IPS-NIHi11 (cell line): ENCODE measurements at places on chromosomes 7 and 10.
A peak's percentile ranks its signal among the peaks of the same experiment; 100 is the strongest.

DNA sequence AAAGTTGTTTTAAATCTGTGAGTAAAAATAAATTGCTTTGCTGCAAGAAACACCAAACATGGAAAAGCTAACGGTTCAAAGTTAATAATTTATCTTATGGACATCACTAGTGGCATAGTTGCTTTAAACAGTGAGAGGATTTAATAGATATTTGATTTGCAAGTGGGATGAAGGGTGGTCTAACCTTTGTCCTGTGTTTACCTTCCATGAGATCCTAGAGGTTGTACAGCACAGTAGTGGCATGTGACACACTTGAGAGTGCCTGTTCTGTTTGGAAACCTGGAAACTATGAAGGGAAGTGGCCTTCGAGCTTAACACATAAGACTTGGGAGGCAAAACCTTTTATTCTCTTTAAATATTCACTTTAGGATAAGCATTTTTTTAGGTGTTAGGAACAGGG, 16.0 kb downstream of the EGFR start:
- no peak for DNase-seq

DNA sequence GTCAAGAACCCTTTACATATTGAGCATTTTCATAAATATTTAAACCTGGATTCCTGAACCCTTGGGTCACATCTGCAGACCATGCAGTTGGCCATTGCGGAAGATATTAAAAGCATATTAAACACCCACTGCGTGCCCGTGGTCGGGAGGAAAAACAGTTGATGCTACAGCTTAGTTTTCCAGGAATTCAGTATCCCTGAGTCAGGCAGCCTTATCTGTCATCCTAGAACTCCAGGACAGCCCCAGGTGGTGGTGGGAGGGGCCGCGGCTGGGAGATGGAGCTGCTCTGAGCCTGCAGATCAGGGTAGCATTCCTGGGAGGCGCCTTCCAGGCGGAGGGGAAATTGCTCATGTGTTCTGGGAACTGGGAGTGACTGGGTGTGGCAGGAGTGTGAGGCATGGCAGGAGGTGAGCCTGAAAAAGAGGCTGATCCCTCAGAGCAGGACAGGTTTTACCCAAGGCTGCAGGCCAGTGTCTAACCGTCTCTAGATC, 222.9 kb upstream of the SH2B2 start:
- DNase-seq, result peak; percentile 74

DNA sequence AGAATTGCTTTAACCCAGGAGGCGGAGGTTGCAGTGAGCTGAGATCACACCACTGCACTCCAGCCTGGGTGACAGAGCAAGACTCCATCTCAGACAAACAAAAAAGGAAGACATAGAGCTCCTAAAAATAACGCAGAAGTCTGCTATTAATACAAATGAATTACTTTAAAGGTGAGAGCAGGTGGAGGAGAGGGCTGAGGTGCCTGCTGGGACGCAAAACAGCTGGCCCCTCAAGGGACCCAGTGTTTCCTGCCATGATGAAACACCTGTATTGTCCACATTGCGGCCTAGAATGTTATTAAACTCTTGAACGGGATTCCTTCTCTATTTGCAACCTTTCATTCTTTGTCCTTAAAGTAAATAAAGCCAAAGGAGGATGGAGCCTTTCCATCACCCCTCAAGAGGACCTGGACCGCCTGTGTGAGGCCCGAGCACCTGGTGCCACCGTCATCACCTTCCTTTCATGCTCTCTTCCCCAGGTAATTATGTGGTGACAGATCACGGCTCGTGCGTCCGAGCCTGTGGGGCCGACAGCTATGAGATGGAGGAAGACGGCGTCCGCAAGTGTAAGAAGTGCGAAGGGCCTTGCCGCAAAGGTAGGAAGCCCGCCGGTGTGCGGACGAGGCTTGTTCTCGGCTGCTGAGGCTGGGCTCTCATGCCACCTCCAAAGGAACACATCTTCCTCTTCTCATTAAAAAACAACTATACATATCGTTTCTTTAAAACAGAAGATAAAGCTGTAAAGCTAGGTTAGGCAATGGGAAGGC, 136.7 kb downstream of the EGFR start:
- DNase-seq, result no peak

DNA sequence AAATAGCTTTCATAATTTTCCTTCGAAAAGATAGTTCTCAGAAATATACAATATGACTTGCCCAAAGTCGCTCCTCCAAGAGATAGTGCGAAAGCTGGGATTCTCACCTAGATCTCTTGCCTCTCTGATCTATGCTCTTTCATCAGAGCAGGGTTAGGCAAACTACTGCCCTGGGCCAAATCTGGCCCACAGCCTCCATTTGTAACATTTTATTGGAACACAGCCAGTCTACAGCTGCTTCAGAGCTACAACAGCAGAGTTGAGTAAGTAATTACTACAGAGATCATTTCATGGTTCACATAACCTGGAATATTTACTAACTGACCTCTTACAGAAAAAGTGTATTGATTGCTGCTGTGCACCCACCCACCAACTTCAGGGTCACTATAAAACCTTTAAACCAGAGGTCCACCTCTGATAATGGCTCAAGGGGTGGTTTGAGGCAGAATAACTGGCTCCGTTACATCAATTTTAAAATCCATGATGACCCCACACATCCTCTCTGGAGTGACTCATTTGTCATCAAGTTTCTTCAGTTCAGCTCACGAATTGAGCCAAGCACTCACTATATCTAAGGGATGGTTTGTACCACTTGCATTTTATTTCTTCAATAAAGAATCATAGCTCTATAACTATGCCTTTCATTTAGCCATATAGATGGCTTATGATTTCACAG, 1019.0 kb downstream of the XPNPEP1 start:
- DNase-seq, result no peak

- no peak for DNase-seq
These were observed 128.5 kb upstream of the COL1A2 start for GRCh38 chr7:94266238-94266644.

GRCh38 chr7:140525743-140526142, 46.4 kb upstream of the MKRN1 start:
- no peak for DNase-seq

- no peak for DNase-seq
These were observed 369.8 kb upstream of the SMIM30 start for GRCh38 chr7:113487925-113488731.

GRCh38 chr7:135842446-135843179, 94.0 kb upstream of the FAM180A start:
- DNase-seq, result no peak

DNA sequence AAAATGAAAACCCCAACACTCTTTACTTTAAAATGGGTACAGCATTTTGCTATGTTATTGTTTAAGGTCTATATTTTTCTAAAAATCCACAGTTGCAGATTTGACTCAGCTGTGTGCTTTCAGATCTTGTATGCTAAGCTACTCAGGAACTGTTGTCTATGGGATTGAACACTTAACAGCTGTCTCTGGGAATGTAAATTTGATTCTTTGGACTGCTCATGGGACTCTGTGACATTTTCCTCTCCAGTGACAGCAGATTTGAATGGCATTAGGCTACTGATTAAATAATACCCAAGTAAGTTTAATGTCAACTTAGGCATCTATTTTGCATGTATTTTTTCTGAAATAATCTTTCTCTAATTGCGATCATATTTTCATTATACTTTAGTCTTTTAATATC, 1.7 kb upstream of the CD36 start:
- DNase-seq, result no peak

DNA sequence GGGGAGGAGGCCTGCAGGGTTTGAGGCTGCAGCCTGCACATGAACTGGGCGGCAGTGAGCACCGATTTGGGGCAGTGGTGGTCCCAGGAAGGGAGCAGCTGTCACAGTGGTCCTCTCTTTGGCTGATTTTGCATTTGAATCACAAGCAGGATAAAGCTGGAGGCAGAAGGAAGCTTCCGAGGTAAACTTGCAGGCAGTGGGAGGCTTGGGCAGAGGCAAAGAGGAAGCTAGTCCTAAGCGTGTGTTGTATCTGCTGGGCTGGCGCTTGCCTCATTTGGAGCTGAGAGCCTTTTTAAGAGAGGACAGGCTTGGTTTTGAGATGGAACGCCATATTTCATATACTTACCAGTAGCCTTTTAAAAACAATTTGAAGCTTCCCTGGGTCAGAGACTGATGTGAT, 177.2 kb upstream of the PODXL start:
- no peak for DNase-seq

- DNase-seq, result no peak
These were observed 3.4 kb downstream of the SCIN start for GRCh38 chr7:12573885-12574284.

DNA sequence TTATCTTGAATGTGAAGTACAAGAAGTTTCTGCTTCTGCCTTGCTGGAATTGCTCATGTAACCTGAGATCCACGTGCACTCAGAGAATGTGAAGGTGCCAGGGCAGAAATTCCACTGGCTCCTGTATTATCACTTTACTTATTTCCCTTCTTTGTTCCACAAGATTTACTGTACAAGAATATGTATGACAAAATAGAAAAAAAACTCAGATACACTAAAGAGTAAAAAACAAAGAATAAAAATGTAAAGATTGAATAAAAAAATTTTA, 43.0 kb downstream of the PLCE1 start:
- peak; percentile 28 for DNase-seq

GRCh38 chr10:128563387-128563786, 437.2 kb upstream of the MKI67 start:
- no peak for DNase-seq
